ENCODE measurements at places on chromosomes 4 and X.

DNA sequence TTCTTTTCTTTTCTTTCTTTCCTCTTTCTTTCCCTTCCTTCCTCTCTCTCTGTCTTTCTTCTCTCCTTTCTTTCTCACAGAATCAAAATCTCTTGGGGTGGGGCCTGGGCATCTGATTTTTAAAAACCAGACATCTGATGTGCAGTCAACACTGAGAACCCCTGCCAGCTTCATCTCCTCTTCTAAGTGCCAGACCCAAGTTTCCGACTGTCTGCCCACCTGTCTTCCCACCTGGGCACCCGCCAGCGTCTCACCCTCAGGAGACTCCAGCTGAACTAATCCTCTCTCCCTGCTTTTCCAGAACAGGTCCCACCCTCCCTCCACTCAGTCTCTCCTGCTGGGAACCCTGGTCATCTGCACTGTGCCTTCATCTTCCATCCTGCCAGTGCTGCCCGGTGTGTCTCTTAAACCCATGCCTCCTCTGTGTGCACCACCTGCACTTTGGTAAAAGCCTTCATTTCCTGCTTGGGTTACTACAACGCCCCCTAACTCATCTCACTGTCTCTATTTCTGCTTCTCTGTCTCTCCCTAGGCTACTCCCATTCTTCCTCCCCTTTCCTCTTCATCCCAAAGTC is 2.8 kb downstream of the SOD3 start:
- no peak for DNase-seq

- no peak for DNase-seq
These were observed 61.1 kb downstream of the ABCG2 start for GRCh38 chr4:88097301-88097700.

GRCh38 chrX:134718105-134718965 is 60.1 kb upstream of the PLAC1 start:
- peak; percentile 96 for DNase-seq

DNA sequence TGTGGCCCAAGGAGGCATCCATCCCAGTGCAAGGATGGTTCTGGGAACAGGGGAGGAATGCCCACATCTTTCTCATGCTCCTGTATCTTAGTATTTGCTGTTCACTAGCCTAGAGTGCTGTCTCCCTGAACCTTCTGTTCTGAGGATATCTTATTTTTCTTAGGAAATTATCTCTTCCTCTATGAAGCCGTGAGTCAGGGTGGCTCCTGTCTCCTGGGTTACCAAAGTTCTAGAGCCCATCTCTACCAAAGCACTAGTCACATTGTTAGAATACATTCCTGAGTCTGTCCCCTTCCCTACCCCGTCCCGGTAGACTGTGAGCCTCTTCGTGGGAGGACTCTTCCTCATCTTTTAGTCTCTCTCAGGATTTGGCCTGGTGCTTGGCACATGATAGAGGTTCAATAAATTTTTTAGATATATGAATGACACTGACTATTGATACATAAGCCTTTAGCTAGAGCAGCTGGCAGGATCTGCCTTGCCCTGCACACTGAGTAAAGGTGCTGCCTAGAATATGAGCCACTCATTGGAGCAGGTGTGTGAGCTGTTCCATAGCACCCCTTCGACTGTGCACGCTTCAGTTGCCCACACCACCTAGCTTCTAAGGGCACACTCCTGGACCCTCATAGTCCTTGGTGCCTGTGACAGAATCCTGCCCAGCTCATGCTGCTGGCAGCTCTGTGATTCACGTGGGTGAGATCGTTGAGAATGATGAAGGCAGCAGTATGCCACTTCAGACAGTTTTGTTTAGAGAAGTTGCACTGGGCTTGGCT is 13.3 kb downstream of the CXCR3 start:
- DNase-seq = no peak

DNA sequence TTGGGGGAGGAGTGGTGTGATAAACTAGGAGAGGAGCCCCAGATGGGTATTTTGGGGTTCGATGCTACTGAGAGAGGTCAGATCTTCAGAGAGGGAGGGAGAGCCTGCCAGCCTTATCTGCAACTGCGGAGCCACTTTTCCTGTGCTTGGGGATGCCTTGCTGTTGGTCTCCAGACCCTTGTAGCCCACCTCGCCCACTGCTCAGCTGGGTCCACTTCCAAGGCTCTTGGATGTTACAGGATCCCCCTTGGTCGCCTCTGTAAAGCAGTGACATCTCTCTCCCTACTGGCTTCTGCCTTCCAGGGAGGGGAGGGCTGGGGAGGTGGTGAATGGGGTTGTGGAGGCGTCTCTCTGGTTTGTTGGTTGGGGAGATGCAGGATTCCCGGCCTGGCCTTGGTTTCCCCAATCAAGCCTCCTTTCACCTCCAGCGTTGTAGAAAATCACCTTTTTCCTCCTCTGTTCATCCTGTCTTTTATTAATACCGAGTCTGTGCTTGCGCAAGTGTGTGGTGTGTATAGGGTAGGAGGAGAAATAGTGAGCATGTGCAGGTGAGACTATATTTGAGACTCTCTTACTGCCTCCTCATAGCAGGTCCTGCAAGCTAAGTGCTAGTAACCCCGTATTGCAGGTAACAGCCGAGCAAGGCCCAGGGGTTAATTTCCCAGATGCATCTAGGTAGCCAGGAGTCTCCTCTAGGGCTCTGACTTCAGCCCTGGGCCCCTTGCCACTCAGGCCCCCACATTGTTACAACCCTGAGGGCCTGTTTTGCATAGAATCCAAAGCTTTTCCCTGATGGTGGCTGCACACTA is 337.4 kb downstream of the ARHGAP10 start:
- no peak for DNase-seq

All from fibroblast of skin of abdomen (primary cell).